A549 treated with RU486 at 1 μM for 4 hours (cell line): ENCODE measurements at places on chromosomes 5 and 9. TPM values are rescaled to one million over a fixed set of nuclear protein-coding genes. Genes with fewer than 3 reads are reported as not detected.

Gene CAVIN4
- 0.26 to 0.56 TPM (median 0.54 TPM) in 5 replicates for total RNA-seq

Gene MPDZ
- 8.5 to 14.0 TPM (median 12.5 TPM) in 5 replicates for total RNA-seq

Gene ADRA1B
- 9.1 to 13.9 TPM (median 11.2 TPM) in 5 replicates for total RNA-seq

Gene FAM153A
- total RNA-seq, result not detected in 5 replicates

Gene GABRA6
- not detected in 5 replicates for total RNA-seq

Gene RNF130
- 34.7 to 44.7 TPM (median 41.7 TPM) in 5 replicates for total RNA-seq

Gene ZFP37
- 0.86 to 1.9 TPM (median 1.8 TPM) in 5 replicates for total RNA-seq

Gene SLC27A6
- not detected in 5 replicates for total RNA-seq

Gene IGIP
- 0.53 to 1.1 TPM (median 0.94 TPM) in 5 replicates for total RNA-seq

Gene IRX1
- total RNA-seq, result not detected in 5 replicates

Gene RAD23B
- total RNA-seq, result 99.3 to 125 TPM (median 114 TPM) in 5 replicates

Gene PTGDS
- 0.25 to 0.76 TPM (median 0.59 TPM) in 3 of 5 replicates, not detected in the others for total RNA-seq

Gene ANKDD1B
- 0.07 TPM in 1 of 5 replicates, not detected in the others for total RNA-seq

Gene FAM81B
- not detected in 5 replicates for total RNA-seq

Gene YIPF5
- total RNA-seq, result 59.7 to 89.5 TPM (median 71.0 TPM) in 5 replicates

Gene GAS1
- total RNA-seq, result 0.07 to 0.12 TPM (median 0.09 TPM) in 4 of 5 replicates, not detected in the other

Gene PLGRKT
- total RNA-seq, result 20.0 to 31.6 TPM (median 24.3 TPM) in 5 replicates
